Stimulated activated CD4-positive, alpha-beta T cell treated with anti-CD3 and anti-CD28 coated beads, Interleukin-2, amount 100 ng/mL, for 4 hours (primary cell): ENCODE measurements at places on chromosomes 7 and 10.

- DNase-seq = no peak
These were observed 55.0 kb downstream of the PDIA4 start for GRCh38 chr7:148973256-148973655.

DNA sequence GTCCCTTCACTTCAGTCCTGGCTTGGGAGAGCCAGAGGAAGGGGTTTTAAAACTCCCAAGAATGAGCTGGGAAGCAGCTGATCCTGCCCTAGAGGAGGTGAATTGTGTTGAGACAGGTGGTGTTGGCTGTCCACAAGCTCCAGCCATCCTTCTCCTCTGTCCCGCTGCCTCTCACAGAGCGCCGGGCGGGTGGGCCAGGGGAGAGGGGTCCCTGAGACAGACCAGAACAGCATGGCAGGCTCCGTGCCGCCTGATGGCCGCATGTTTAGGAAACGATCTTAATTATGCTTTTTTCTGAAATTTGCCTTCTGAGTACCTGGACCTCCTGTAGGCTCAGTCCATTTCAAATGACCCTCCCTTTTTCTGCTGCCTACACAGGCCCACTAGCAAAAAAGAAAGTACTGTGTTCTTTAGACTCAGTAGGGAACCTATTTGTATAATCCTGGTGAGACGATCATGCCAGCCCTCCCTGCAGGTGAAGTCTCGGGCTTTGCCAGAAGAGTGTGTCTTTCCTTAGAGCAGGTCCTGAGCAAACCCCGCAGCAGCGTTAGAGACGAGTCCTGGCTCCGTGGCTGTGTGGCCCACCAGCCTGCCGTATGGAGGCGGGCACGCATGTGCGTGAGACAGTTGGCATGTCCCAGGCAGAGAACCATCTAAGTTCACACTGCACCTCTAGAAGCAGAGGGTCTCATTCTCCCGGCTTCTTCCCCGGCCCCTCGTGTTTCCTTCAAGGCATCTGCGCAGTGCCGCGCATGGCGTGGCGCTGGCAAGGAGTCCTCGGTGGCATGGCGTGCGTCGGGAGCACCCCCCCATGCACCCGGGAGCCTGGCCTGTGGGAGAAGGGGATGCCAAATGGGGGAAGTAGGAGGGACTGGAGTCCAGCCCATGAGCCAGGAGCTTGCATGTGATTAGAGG is 26.3 kb upstream of the PWWP2B start:
- DNase-seq = no peak

- no peak for DNase-seq
These were observed 216.7 kb downstream of the ADAM12 start for GRCh38 chr10:126171555-126171954.

GRCh38 chr7:90459888-90460287 is 9.6 kb upstream of the PTTG1IP2 start:
- no peak for DNase-seq

DNA sequence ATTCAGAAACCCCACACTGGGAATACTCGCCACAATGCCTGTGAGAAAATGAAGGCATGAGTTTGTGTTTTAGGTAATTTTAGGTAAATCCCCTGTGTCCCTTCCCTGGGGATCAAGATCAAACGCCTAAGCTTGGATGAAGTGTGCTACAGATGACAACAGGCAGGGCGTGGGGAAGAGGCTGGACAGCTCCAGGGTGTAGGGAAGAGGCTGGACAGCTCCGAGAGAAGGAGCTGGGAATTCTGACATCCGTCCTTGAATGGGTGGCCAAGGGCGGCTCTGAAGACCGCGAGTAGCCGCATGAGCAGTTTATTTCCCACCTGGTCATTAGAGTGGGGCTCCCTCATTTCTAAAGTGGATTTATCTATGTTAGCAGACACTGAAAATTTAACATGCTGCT is 109.7 kb downstream of the RAMP3 start:
- no peak for DNase-seq
